Activated naive CD8-positive, alpha-beta T cell treated with anti-CD3 and anti-CD28 coated beads for 36 hours (primary cell): ENCODE measurements at places on chromosomes 5 and 9.
A peak's percentile ranks its signal among the peaks of the same experiment; 100 is the strongest.

DNA sequence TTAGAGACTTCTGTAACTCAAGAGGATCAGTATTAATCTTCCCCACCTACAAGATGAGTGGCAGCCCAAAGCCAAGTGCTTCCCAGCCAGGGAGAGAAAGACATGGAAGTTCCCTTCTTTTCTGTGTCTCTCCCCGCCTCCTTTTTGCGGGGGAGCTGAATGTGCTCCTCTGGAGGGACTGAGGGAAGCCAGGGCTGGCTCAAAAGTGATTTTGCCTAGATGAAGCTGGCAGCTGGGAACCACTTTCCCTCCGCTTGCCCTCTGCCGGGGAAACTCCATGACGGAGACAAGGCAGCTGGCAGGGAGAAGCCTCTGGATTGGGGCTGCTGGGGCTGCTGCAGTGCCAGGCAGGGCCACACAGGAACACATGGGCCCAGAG lies 24.4 kb downstream of the EGR1 start:
- DNase-seq, result no peak

DNA sequence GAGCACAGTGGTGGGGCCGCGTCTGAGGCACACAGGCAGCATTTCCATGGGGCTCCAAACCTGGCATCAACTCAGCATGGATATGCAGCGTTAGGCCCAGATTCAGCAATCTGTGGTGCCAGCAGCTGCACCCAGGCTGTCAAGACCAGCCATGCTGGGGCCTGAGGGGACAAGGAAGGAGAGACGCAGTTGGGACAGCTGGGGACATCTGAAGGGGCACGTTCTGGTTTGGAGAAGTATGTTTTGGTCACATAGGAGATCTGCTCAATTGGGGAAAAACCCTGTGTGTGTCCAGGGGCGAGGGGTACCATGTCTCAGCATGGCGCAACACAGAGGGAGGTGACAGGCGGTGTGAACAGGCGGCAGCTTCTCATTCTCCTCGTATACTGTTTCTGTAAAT lies 66.6 kb upstream of the ECM2 start:
- no peak for DNase-seq

- no peak for DNase-seq
Observed at GRCh38 chr5:145931718-145932117, 4.7 kb upstream of the SH3RF2 start.

GRCh38 chr5:54421976-54422375 lies 33.5 kb upstream of the HSPB3 start:
- DNase-seq, result no peak

GRCh38 chr5:111313017-111313724 lies 89.0 kb downstream of the CAMK4 start:
- no peak for DNase-seq

- no peak for DNase-seq
Observed at GRCh38 chr5:103177543-103177942, 57.4 kb downstream of the PPIP5K2 start.

DNA sequence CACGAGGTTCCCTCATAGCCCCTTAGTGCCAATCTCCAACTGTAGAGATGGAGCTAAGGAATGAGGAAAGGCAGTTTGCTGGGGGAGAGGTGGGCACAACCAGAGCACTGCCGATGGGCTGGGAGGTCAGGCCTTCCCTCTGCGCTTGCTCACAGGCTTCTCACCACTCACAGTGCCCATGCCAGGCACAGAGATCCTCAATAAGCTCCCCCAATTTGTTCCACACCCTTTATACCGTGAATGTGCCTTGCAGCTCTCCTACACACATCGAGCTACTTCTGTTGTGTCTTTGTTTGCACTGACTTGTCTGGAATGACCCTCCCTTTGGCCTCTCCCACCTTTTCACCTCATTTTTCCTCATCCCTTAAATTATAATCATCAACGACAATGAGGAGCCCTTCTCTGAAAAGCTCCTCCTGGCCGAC lies 1.6 kb upstream of the HK3 start:
- DNase-seq, result no peak

DNA sequence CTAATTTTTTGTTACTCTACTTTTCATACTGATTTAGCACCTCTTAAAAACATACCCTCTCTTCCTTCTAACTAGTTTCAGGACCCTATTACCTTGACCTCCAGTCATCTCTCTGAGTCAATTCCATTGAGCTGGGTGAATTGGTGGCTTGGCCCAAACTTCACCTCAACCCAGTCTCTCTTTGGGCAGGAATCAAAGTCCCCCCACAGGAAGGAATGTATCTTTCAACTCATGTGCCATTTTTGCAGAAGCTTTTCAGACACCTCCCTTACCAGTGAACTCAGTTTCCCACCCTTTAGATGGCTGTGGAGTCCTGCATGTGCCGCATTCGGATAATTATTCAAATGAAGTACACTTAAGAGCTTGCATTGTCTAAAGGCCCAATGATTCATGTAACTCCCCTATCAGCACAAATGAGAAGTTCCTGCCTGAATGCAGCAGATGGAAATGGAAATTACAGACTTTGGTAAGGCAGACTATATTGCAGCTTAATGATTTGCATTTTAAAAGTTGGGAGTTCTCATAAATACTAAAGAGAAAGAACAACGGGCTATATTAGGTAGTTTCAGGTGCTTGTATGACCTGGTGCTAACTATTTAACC lies 693.5 kb downstream of the PTPRD start:
- no peak for DNase-seq

GRCh38 chr9:33143241-33143661 lies 23.9 kb downstream of the B4GALT1 start:
- DNase-seq, result no peak

- DNase-seq, result no peak
Observed at GRCh38 chr9:114820776-114821501, 15.1 kb upstream of the TNFSF15 start.

- DNase-seq, result no peak
Observed at GRCh38 chr5:113495422-113495841, 7.2 kb upstream of the MCC start.

- no peak for DNase-seq
Observed at GRCh38 chr5:32475334-32476097, 31.0 kb upstream of the ZFR start.

DNA sequence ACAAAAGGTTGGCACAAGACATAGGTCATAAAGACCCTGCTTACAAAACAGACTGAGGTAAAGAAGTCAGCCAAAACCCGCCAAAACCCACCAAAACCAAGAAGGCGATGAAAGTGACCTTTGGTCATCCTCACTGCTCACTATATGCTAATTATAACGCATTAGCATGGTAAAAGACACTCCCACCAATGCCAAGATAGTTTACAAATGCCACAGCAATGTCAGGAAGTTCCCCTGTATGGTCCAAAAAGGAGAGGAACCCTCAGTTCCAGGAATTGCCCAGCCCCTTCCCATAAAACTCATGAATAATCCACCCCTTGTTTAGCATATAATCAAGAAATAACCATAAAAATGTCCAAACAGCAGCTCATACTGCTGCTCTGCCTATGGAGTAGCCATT lies 27.7 kb downstream of the MLLT3 start:
- DNase-seq, result no peak

DNA sequence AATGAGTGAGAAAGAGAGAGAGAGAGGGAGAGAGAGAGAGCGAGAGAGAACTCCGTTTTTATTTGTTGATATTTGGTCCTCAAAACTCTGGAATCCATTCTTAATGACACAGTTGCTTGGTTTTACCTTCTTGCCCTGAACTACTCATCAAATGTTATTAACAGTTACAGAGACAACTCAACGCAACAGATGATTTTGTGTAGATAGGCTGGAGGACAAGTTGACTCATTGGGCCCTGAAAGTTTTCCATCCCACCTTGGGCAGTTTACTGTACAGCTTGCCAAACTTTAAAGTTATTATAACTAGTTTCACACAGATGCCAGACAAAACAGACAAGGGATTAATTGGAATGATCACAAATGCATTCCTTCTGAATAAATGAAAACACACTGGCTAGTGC lies 339.9 kb downstream of the ARL15 start:
- DNase-seq, result no peak

GRCh38 chr5:80037366-80037765 lies 2.2 kb downstream of the THBS4 start:
- DNase-seq, result no peak

DNA sequence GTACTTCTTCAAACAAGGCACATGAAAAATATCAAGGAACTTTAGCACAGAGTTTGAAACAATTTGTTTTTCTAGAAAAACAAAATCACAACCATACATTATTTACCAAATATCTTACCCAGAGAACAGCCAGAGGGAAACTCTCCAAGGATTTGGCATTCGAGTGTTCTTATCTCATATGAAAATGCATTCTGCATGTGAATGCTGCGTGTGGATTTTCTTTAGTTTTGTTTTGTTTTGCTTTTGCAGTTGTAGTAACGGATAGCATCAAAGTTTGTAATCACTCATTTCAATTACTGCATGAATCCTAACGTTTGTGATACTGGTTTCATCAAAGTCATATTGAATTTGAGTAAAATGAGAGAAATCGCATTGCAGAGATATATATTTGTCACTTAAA lies 28.0 kb downstream of the ADAMTSL1 start:
- no peak for DNase-seq

GRCh38 chr5:104412649-104413240 lies 850.2 kb upstream of the NUDT12 start:
- no peak for DNase-seq

GRCh38 chr9:18077941-18078678 lies 395.8 kb upstream of the ADAMTSL1 start:
- no peak for DNase-seq

DNA sequence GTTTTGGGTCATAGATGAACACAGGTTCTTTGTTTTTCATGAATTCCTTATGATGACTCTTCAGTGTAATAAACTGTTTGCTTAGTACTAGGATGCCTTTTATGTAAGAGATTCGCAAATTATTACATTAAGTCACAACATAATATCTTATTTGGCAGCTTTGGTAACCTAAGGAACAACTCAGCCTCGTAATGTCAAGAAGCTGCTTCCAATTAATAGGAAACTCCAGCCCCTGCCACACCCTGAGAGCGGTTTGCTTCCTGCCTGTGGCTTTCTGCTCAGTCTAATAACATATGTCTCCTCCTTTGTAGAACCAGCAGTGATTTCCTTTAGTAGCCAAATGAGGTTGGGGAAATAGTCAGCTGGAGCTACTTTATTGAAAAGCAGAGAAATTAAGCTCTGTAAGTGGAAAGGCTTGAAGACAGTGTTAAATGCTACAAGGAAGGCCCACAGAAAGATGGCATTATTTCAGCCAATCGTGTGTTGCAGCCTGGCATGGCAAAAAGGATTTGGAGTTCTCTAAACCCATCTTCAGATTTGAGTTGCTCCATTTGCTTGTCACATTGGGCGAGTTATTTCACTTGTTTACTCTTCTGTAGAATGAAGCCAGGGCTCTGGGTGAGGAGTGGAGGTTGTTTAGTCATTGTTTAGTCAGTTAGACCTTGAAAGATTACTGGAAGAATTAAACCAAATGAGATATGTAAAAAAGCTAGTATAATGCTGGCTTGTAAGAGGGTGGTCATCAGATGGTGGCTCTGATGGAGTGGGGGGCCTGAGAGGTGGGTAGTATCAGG lies 54.1 kb downstream of the MTAP start:
- DNase-seq, result no peak

DNA sequence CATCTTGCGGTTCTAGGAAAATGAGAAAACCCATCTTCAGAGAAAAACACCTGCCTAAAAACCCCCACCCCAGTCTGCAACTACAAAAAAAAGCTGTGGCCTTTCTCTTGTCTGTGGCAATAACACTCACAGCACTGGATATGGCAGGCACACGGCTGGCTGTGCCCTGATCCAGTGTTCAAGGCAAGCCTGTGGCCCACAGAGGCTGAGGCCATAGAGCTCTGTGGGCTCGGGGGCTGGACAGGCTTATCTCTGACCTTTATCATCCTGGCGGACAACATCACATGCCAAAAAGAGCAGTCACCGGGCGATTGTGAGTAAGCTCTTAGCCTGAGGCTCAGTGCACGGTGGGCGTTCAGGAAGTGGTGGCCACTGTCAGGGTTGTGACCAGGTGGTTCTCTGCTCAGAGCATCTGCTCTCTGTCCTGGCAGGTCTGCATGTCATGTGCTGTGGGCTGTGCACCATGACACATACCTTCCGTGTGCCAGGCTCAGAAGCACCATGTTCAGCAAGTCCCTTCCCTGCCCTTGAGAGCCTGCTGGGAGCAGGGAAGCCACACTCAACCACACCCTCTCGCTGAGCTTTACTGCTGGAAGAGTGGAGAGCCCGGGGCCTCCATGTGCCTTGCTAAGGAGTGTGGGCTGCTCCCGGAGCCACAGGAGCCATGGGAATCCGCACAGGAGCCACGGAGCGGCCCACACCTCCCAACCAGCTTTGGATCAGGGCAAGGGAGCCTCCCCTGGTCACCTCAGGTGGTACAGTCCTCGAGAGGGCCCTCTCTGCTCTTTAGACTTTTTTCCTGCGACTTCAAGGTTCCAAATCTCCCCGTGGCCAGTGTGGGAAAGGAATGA lies 34.6 kb upstream of the WDR38 start:
- DNase-seq, result peak; percentile 60

- DNase-seq, result peak; percentile 8
Observed at GRCh38 chr5:119470851-119471451, 18.7 kb downstream of the HSD17B4 start.

DNA sequence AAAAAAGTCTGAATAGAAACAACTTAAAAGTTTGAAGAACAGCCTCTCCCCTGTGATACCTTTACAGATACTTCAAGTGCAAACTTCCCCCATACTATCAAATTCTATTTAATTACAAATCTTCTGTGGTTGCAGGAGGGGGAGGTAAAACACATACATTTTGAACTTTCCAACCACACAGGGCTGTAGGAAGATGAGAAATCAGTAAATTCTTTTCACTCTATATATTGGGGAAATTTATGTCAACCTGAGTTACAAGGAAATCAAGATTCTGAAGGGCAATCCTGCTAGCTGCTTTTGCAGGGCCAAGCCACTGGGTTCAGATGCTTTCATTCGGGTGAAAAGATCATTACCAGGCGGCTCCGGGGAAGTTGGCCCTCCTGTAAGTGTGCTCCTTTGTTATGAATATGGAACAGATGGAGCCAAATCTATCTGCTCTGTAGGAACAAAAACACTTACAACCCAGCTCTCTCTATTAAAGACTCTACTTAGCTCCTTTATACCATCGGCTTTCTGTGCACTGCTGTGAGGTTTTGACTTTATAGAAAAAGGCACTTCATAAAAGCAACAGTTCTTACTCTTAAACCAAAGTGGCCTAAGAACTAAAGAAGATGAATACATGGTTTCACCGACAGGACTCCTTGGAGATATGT lies 269.1 kb downstream of the EFNA5 start:
- DNase-seq, result no peak

DNA sequence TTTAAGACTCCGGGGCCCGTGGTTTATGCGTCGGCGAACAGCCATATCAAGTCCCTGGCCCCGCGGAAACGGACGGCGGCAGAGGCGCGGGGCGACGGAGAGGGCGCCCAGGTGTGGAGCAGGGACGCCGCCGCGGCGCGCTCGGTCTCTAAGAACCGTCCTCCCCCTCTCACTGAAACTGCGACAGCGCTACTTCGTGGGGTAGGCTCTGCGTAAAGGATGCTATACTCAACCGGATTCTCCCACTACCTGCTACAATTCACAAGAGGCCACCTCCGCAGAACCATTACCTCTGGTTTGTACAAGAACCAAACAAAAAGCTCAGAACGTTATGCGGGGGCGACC lies 404 bp downstream of the MRNIP start:
- peak; percentile 67 for DNase-seq

GRCh38 chr5:10634050-10634449 lies 70.2 kb downstream of the ANKRD33B start:
- no peak for DNase-seq
